Activated effector memory CD4-positive, alpha-beta T cell treated with Interleukin-2 at 50 U/mL for 16 hours (primary cell): ENCODE measurements at places on chromosomes 4 and X.

DNA sequence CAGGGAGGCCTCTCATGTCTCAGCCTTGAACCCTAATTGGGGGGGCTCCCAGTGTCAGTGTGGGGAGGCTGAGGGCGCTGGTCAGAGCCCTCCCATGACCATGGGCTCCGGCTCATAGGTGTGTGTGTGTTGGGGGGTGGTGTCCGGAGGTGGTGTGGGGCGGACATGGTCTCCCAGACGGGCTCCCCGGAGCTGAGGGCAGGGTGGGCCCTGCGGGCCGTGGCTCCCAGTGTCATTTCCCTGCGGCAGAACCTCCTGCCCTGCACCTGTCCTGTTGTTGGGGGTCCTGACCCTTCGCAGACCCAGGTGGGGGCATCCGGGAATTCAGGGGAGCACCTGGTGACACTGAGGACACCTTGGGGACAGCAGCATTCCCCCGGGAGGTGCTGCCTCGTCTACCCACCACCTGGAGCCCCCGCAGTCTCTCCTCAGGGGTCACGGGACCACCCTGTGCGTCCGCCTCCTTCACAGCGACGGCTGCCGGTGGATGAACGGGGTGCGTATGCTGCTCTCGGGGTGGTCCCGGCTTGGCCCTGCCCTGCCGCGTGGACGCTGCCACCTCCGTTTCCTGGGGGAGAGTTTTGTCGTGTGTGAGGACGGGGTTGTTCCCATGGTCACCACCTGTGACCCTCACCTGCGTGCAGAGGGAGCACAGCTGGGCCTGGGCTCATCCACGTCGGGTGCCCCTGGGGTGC is 14.5 kb upstream of the GTPBP6 start:
- no peak for DNase-seq

DNA sequence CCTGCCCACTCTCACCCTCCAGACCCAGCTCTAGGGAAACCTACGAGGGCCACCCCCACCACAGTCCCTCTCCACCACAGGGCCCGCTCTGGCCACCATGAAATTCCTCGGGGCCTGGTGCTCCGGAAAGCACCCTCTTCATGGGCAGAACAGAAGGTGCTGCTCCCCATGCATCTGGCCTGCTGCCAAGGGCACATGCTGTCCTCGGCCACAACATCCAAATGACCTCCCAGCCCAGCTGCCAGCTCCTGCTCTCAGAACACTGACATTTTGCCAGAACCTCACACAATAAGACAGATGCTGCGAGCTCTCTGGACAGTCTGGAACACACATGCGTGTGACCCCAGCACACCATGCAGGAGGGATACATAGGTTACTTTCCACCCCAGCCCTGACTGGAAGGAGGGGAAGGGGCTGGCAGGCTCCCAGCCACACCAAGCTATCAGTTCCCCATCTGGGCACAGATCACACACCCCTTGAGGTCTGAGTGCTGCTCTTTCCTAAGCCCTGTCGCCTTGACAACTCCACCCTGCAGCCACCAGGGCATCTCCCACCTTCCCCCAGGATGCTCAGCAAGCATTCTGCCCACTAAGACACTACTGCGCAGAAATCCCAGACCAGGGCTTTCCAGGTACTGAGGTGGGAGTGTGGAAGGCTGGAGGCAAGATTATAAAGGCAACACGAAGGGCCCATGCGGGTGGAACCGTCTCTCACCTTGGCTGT is 5.8 kb downstream of the CCNQ start:
- no peak for DNase-seq

- DNase-seq: no peak
Measured at GRCh38 chrX:112910418-112910817, 69.8 kb upstream of the AMOT start.

DNA sequence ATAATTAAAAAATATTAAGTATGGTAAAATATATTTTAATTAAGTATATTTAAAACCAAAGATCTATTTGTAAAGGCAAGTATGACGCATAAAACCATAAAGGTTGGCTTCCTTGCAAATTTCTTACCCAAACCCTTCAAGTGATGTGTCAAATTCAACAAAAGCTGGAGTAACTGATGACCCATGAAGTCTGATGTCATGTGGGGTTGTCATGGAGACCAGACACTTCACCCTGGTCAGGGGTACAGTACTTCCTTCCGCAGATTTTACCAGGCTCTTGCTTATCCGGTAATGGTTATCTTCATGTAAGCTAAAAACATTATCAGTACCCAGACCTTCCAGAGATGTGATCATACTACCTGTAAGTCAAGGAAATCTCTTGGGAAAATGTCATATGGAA is 170.1 kb downstream of the WDFY3 start:
- no peak for DNase-seq

DNA sequence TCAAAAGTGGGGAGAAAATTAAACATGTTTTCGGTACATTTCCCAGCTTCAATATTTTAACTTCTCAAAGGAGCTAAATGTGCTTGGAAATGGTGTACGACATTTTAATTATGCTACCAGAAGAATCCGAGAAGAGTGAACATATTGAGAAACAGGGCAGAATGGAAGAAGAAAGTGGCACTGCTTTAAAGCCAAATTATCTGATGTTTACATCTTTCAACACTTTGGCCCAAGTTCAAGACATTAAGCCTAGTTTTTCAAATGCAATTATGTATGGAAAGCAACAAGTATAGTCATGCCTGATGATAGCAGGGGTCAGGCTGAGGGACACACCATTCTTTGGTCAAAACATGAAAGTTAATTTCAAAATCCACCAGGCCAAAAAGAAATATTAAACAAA is 577.9 kb upstream of the ZFP42 start:
- no peak for DNase-seq
